ENCODE measurements at places on chromosomes 2 and 18.

DNA sequence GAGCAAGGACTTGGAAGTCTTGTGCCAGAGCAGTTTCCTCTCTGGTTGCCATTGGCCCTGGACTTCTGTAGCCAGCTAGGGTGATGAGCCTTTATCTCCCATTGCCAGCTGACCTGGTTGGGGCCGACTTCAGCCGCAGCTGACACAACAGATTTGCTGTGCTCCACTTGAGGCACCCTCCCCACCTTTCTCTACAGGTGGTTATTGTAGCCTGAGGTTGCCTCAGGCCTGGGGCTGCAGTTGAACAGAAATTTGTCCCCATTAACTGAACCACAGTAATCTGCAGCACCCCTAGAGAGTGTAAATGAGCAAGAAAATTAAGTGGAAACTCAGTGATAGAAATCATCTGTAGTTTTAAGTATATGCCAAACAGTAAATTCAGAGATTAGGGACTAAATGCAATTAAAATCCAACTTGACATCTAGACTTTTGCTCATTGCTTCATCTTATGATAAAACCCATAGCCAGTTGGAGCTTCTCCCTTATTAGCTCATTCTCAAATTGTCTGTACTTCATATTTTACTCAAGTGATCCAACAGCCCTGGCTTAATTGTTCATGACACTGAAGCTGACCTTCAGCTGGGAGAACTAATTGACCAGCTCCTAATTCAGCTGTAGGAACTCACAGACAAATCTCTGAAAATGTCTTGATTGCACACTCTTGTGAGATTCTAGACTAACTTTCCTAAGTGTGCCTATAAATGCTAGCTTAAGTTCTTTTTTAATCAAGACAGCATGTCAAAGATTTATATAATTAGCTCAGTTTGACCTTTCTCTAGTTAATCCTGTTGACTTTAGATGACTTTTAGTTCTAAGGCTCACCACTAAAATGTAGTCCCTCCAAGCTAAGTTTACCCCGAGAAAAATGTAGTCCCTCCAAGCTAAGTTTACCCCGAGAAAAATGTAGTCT is 48.9 kb downstream of the COPS8 start:
- DNase-seq: no peak

DNA sequence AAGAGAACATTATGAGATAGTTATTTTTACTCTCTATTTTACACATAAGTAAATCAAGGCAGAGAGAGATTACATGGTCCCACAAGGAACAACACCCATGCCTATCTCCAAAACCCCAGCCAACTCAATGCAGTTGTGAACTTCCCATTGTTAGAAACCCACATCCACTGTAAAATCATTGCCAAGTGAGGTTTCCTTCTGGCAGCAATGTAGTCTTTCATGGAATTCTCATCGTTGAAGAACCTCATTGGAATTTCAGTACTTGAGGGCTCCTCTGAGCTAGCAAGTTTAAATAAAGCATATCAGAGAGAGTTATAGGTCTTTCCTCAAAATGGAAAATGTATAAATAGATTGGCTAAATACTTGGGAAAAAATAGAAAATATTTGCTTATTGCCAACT is 105.2 kb downstream of the RAD51AP2 start:
- no peak for DNase-seq

- no peak for DNase-seq
These were observed 124.8 kb downstream of the SCG2 start for GRCh38 chr2:223477318-223477717.

GRCh38 chr2:115491186-115491793 is 1048.8 kb downstream of the DPP10 start:
- DNase-seq: no peak

- DNase-seq: no peak
These were observed 177.9 kb downstream of the ANTXR1 start for GRCh38 chr2:69190743-69191404.

DNA sequence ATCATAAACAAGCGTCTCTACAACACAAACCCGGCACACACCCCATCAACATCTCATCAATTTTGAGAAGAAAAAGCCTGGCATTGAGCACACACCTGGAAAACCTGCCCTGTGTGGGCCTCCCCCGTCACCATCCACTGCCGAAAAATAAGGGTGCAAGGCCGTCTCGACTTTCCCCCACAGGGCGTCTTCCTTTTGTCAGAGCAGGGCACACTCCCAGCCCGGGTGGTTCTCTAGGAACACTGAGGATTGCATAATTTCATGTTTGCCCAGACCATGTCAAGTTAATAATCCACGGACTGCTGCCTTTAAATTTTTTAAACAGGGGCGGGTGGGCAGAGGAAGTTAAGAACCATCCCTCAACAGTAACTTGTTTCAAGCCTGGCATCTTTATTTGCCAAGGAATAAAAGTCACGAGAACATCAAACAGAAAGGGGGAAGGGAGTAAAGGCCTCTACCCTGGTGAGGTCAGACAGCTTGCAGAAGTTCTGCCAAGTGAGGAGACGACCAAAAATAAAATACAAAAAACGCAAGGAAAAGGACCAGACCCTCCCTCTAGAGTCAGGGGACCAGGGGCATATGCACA is 2.1 kb downstream of the TFCP2L1 start:
- DNase-seq: no peak

DNA sequence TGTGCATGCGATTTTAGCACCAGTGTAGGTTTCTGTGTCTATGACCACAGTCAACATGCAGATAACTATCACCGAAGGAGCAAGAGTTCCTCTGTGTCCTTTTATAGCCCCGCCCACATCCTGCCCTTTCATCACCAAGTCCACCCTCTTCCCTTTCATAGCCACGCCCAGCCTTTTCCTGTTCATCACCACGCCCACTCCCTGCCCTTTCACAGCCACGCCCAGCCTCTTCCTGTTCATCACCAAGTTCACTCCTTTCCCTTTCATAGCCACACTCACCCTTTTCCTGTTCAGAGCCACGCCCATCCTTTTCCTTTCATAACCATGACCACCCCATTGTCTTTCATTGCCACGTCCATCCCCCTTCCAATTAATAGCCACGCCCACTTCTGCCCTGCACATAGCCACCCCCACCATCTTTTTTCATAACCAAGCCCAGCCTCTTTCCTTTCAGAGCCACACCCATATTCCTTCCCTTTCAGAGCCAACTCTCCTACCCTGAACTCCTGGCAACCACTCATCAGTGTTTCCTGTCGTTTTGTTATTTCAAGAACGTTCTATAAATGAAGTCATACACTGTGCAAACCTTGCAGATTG is 273.9 kb downstream of the MYT1L start:
- DNase-seq: no peak

DNA sequence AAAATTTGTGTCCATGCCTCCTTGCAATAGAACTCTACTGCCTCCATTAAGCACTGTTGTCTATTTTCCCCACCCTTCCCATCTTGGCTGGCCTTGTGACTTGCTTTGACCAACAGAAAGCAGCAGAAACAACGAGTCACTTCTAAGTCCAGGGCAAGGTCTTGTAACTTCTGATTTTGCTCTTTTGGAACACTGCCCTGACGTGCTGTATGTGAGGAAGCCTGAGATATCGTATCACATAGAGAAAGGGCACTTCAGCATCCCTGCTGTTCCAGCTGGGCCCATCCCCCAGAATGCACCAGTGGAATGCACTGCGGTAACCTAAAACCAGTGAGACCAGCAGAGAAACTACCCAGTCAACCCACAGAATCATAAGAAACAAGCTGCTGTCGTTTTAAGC is 28.1 kb downstream of the NCKAP1 start:
- no peak for DNase-seq

Data from GM06990 (cell line).